Activated CD4-positive, alpha-beta T cell treated with anti-CD3 and anti-CD28 coated beads for 24 hours (primary cell): ENCODE measurements at places on chromosomes 3 and 15.

DNA sequence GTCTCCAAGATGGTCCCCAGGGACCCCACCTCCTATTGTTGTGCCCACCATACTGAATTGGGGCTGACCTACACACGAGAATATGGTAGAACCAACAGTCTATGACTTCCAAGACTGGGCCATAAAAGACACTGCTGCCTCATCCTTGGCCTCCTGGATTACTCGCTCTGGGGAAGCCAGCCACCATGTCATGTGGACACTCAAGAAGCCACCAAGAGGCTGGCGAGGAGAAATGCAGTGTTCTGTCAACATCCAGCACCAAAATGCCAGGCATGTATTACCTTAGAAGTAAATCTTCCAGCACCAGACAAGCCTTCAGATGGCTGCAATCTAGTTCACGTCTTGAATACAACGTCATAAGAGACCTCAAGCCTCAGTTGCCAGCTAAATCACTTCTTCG lies 17.1 kb upstream of the TPM1 start:
- DNase-seq, result no peak

- DNase-seq, result no peak
Measured at GRCh38 chr3:127588806-127589577, 1.5 kb downstream of the TPRA1 start.

DNA sequence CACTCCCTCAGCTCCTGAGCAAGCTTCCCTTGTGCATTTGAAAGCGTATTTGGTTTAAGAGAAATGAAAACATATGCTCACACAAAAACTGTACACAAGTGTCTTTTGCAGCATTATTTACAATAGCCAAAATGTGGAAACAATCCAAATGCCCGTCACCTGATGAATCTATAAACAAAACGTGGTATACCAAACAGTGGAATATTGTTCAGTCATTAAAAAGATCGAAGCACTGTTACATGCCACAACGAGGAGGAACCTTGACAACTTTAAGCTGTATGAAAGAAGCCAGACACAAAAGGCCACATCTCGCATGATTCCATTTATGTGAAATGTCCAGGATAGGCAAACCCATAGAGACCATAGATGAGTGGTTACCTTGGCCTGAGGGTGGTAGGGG lies 71.6 kb upstream of the CMTM7 start:
- no peak for DNase-seq

GRCh38 chr3:112365035-112365434 lies 32.1 kb downstream of the CD200 start:
- DNase-seq, result no peak

DNA sequence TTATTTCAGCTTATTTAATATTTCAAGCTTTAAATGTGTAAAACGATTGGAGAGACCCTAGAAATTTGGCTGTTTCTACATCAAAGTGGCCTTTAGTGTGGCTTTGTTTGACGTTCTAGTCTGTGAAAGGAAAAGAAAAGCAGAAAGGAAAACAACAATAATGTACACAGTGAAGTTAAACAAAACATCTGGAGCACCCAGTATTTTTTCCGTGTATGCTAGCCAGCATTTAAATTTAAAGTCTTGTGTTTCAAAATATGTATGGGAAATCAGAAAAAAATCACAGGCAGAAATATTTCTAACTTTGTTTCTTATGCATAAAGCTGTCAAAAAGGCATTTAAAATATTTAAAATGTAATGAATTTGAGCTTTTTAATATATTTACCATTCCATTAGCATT lies 218.1 kb downstream of the NAALADL2 start:
- DNase-seq, result no peak

GRCh38 chr15:62187910-62188309 lies 22.8 kb upstream of the C2CD4B start:
- no peak for DNase-seq

GRCh38 chr15:78425643-78426042 lies 12.4 kb upstream of the IREB2 start:
- no peak for DNase-seq

DNA sequence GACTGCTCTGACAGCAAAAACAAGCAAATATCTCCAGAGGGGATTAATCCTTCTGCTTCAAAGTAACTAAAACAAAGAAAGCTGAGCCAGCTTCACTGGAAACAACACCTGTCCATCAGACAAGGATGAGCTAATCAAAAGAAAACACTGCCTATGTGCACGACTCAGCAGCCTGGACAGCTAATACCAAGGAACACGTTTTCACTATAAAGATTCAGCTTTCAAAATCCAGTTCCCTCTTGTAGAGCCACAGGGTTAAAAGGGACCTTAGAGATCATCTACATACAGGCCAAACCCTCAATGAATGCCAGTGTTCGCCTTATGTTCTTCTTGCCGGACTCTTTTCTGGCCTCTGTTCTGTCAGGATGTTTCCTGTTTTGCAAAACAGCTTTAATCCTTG lies 6.9 kb downstream of the TUSC7 start:
- no peak for DNase-seq

DNA sequence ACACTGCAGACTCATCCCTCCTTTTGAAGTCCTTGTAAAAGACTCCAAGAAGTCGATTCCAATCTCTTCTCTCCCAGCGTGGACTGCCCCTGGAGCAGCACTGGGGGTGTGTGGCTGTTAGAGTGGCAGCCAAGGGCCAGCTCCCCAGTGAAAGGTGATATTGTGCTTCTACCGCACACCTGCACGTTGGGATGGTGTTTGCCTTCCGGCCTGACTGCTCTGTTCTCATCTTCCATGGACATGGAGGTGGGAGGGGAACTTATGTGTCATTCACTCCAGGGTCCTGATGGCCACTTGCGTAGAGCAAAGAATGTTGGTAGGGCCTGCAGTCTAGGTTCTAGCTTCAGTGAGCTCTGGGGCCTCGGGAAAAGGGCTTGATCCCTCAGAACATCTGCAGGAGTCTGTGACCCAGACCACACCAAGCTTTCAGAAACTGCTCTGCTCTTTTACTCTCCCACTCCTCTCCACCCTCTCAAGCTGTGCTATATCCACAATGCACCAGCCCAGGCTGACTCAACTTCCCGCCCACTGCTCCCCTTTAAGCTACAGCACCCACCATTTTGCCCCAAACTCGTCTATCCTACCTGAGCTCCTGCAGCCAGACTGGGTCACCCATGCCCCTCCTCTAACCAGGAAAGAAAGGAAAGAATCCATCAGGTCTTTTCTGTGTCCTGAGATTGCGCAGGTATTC lies 31.3 kb downstream of the LIPC start:
- DNase-seq, result no peak
